H1 (cell line): ENCODE measurements at places on chromosomes 1 and 21. TPM values are rescaled to one million over a fixed set of nuclear protein-coding genes. Genes with fewer than 3 reads are reported as not detected.

- no peaks in the 10 kb centered on the region for H3K27me3 ChIP-seq
- DNase-seq = no peak
- no peak overlapping the region for H3K27ac ChIP-seq
- no peak overlapping the region for H3K4me3 ChIP-seq
- no peaks in the 10 kb centered on the region for H3K4me1 ChIP-seq
Measured at GRCh38 chr1:63753591-63753990, 20.2 kb upstream of the ROR1 start.

DNA sequence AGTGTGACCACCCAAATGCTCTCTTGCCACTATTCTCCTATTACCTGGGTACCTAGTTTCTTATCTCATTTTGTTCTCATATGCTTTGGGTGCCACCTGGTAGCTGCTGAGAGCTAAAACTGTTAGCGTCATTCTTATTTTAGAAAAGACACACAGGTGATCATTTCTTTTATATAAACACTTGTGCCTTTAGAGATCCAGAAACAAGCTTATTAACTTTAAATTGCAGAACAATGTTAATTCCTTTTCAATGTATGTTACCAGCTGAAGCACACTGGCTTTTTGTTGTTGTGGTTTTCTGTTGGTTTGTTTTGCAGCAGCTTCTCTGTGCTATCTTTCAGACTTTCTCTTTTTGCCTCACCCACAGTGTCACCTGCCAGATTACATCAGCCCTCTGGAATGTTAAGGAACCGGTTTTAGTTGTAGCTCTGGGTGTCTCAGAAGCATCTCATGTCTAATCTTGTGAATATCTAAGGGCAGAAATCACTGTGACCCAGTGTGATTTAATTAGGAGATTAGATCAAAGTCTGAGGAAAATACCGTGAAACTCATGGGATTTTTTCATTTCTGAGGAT, 43.4 kb upstream of the SLC19A2 start:
- H3K27me3 ChIP-seq = no peaks in the 10 kb centered on the region
- H3K27ac ChIP-seq = peak overlapping the region; percentile 42
- DNase-seq = peak; percentile 52
- peaks cover 3% of the 10 kb centered on the region for H3K4me1 ChIP-seq
- H3K36me3 ChIP-seq = no peaks in the 10 kb centered on the region

DNA sequence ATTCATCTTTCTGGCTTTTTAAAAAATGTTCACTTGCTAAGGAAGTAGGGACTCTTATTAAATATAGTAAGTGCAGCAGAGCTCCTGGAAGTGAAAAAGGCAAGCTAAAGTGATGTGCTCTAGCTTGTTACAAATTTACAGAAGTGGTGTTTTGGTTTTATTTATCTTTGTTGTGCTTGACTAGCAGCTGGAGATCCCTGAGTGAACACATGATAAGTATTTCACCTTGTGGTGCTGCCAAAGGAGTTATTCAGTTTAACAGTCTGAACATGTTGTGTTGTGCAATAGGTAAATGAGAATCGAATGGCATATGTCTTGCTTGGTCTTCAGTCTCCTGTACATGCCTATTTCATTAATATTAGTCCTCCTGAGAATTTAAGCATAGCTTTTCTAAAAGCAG, 315.7 kb downstream of the TPR start:
- no peaks in the 10 kb centered on the region for H3K27me3 ChIP-seq
- no peaks in the 10 kb centered on the region for H3K36me3 ChIP-seq
- no peak overlapping the region for H3K27ac ChIP-seq
- no peak overlapping the region for H3K4me3 ChIP-seq

DNA sequence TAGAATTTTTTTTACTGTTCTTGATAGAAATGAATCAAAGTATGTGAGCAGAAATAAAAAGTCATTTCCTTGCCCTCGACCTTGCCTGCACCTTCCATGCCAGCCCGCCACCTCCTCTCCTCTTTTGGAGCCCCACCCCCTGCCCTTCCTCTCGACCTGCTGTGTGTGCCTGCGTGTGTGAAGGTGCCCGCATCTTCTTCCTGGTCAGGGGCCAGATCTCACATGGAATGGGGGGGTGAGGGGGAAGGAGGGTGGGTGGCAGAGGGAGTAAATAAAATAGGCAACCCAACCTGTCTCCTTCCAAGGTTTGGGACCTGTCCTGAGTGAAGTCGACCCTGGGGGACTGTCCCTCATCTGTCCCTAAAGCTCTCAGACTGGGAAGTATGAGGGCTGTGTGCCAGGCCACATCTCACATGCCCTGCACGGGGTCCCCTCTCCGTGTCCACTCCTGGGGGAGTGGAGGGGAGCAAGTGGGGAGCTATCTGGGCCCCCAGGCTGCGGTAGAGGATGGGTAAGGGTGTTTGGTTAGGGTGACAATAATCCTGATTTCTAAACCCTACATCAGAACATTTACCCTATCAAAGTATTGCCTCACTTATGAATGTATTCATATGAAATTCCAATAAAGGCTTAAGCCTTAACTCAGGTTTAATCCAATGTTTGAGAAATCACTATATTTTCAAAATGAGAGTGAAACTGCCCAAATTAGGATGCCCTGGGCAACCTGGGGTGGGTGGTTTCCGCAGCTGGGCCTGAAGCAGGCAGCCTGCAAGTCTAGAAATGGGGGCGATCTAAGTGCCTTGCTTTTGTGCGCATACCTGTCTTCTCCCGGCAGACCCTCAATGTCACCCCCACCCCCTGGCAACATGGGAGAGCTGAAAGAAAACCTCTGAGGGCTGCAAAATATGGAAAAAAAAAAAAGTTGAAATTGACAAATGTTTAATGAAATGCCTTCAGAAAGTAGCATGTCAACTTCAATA, 15.4 kb downstream of the AMPD2 start:
- H3K27me3 ChIP-seq = no peaks in the 10 kb centered on the region
- peak; percentile 40 for DNase-seq
- no peak overlapping the region for H3K27ac ChIP-seq
- H3K36me3 ChIP-seq = peaks cover 6% of the 10 kb centered on the region

- H3K4me3 ChIP-seq = no peak overlapping the region
- H3K27me3 ChIP-seq = no peaks in the 10 kb centered on the region
- H3K36me3 ChIP-seq = no peaks in the 10 kb centered on the region
- no peaks in the 10 kb centered on the region for H3K4me1 ChIP-seq
- no peak for DNase-seq
Measured at GRCh38 chr1:76759950-76760349, 107.3 kb upstream of the ST6GALNAC5 start.

DNA sequence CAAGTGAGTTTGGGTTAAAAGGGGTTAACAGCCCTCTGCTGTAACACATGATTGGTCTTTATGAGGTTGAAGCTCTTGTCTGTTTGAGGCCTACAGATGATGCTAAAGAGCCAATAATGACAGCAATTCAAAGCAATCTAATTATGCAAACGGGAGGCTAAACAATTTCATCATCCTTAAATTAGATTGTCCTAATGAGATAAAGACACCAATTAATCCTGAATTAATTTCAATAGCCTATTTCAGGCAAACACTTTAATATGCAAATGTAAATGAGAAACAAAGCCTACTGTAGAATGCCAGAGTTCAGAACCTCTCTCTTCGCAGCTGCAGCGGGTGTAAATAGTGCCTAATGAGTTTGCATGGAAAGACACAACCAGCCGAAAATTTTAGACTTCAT, 504.7 kb upstream of the PBX1 start:
- no peak overlapping the region for H3K4me3 ChIP-seq
- no peaks in the 10 kb centered on the region for H3K27me3 ChIP-seq
- H3K36me3 ChIP-seq = no peaks in the 10 kb centered on the region
- no peak for DNase-seq

DNA sequence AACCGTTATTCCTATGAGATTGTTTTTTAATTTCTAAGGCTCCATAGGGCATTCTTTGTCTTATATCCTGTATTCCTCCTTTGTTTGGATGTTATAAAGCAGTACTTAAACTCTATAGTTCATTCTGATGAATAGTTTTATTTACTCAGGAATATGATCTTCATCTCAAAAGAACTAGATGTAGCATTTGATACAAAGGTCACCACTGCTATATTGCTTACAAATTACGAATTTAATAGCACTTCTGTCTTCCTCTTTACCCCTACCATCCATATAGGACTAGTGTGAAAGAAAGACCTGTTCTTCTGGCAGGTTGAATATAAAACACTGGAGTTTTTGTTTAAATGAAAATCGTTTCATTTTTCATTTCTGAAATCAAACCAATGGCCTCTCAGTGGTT, 468.1 kb upstream of the CXADR start:
- H3K36me3 ChIP-seq = no peaks in the 10 kb centered on the region
- H3K4me3 ChIP-seq = no peak overlapping the region
- no peak for DNase-seq
- no peaks in the 10 kb centered on the region for H3K27me3 ChIP-seq

Gene FYB2
- 0.11 and 0.21 TPM in 2 replicates for total RNA-seq

DNA sequence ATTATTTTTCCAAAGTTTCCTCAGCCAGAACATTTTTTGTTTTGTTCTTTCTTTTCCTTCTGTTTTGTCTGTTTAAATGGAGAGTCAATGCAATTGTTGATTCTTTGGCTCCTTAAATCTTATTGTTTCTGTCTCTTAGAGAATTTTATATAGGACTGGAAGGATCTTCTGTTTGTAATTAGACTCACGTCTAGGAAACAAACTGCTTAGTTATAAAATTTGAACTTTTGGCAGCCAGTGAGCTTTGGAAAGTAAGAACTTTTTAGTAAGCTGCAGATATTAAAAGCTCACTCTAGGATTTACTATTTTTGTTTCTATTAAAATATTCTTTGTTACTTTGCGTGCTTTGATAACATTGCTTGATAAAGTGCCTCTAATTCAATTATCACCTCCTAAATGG, 109.8 kb upstream of the HNRNPU start:
- H3K36me3 ChIP-seq = no peaks in the 10 kb centered on the region; the same call in 1 of the 2 replicates
- no peaks in the 10 kb centered on the region for H3K27me3 ChIP-seq
- DNase-seq = no peak
- H3K4me3 ChIP-seq = no peak overlapping the region
- no peak overlapping the region for H3K27ac ChIP-seq

- peaks cover 24% of the 10 kb centered on the region for H3K36me3 ChIP-seq
- no peak for DNase-seq
- no peak overlapping the region for H3K4me3 ChIP-seq
- H3K4me1 ChIP-seq = no peaks in the 10 kb centered on the region
Measured at GRCh38 chr1:2300851-2301606, 72.9 kb downstream of the SKI start.

Gene MCOLN3
- 2.9 and 3.8 TPM in 2 replicates for total RNA-seq

- H3K36me3 ChIP-seq = no peaks in the 10 kb centered on the region
- no peak overlapping the region for H3K27ac ChIP-seq
- H3K4me1 ChIP-seq = no peaks in the 10 kb centered on the region
- H3K4me3 ChIP-seq = no peak overlapping the region
- DNase-seq = no peak
- H3K27me3 ChIP-seq = no peaks in the 10 kb centered on the region
Measured at GRCh38 chr21:28754862-28755261, 237.8 kb downstream of the LTN1 start.

DNA sequence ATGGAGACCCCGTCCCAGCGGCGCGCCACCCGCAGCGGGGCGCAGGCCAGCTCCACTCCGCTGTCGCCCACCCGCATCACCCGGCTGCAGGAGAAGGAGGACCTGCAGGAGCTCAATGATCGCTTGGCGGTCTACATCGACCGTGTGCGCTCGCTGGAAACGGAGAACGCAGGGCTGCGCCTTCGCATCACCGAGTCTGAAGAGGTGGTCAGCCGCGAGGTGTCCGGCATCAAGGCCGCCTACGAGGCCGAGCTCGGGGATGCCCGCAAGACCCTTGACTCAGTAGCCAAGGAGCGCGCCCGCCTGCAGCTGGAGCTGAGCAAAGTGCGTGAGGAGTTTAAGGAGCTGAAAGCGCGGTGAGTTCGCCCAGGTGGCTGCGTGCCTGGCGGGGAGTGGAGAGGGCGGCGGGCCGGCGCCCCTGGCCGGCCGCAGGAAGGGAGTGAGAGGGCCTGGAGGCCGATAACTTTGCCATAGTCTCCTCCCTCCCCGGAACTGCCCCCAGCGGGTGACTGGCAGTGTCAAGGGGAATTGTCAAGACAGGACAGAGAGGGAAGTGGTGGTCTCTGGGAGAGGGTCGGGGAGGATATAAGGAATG, 505 bp downstream of the LMNA start:
- no peaks in the 10 kb centered on the region for H3K27me3 ChIP-seq
- no peaks in the 10 kb centered on the region for H3K4me1 ChIP-seq
- H3K4me3 ChIP-seq = peak overlapping the region; percentile 69

- H3K36me3 ChIP-seq = no peaks in the 10 kb centered on the region
- no peaks in the 10 kb centered on the region for H3K27me3 ChIP-seq
- H3K27ac ChIP-seq = no peak overlapping the region
Measured at GRCh38 chr1:89896105-89896942, 75.5 kb downstream of the LRRC8D start.

Gene IGFN1
- total RNA-seq = not detected in 2 replicates

- peak; percentile 22 for DNase-seq
- H3K4me3 ChIP-seq = no peak overlapping the region
- H3K27ac ChIP-seq = no peak overlapping the region
- no peaks in the 10 kb centered on the region for H3K27me3 ChIP-seq
- H3K36me3 ChIP-seq = no peaks in the 10 kb centered on the region
- H3K4me1 ChIP-seq = peaks cover 5% of the 10 kb centered on the region; the same call in 1 of the 2 replicates
Measured at GRCh38 chr1:28927648-28928313, 13.4 kb downstream of the EPB41 start.

GRCh38 chr1:234372011-234372757, 1.1 kb upstream of the COA6 start:
- no peak overlapping the region for H3K27ac ChIP-seq
- no peak for DNase-seq
- H3K27me3 ChIP-seq = no peaks in the 10 kb centered on the region
- H3K36me3 ChIP-seq = peaks cover 7% of the 10 kb centered on the region
- H3K4me3 ChIP-seq = peak overlapping the region; percentile 96; the same call in 1 of the 2 replicates
- peaks cover 3% of the 10 kb centered on the region; the same call in 1 of the 2 replicates for H3K4me1 ChIP-seq

Gene CA14
- total RNA-seq = 52.1 and 52.3 TPM in 2 replicates

- peaks cover 22% of the 10 kb centered on the region for H3K4me1 ChIP-seq
- H3K27ac ChIP-seq = no peak overlapping the region
- H3K27me3 ChIP-seq = no peaks in the 10 kb centered on the region
- H3K36me3 ChIP-seq = no peaks in the 10 kb centered on the region
- no peak for DNase-seq
- no peak overlapping the region for H3K4me3 ChIP-seq
Measured at GRCh38 chr1:56376188-56376984, 203.0 kb downstream of the PLPP3 start.

DNA sequence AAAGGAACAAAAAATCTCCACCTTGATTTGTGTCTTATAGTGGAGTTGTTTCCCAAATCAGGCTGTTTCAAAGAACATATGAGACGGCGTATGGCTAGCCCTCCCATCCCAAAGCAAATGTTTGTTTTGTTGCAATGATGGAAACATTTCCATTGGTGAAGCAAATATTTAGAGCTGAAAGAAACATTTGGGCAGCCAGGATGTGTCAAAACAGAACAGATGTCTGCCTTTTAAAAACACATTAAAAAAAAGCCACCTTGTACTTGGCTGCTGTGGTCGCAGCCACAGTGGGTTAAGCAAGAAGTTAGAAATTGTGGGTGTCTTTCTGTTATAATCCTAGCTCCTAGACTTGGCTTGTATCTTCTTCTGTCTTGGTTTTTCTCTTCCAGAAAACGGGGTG, 116.3 kb downstream of the PEX14 start:
- H3K4me1 ChIP-seq = peaks cover 5% of the 10 kb centered on the region
- H3K27me3 ChIP-seq = no peaks in the 10 kb centered on the region
- H3K36me3 ChIP-seq = no peaks in the 10 kb centered on the region

Gene CA6
- not detected in 2 replicates for total RNA-seq

GRCh38 chr1:243849421-243850201, 432 bp downstream of the AKT3 start:
- peak; percentile 71 for DNase-seq
- no peaks in the 10 kb centered on the region for H3K27me3 ChIP-seq
- no peak overlapping the region for H3K27ac ChIP-seq
- peak overlapping the region; percentile 75 for H3K4me3 ChIP-seq

Gene CLIC6
- total RNA-seq = 1.3 and 1.6 TPM in 2 replicates

Gene VCAM1
- total RNA-seq = 0.21 TPM in 1 of 2 replicates, not detected in the other

Gene VAMP4
- 12.4 and 13.9 TPM in 2 replicates for total RNA-seq
